AG09319 (cell line): ENCODE measurements at places on chromosomes 2 and 18.

GRCh38 chr2:94986392-94986963 lies 39.0 kb upstream of the MAL start:
- DNase-seq, result peak; percentile 29

GRCh38 chr18:75208155-75208835 lies 644 bp downstream of the PTGR3 start:
- DNase-seq, result no peak

DNA sequence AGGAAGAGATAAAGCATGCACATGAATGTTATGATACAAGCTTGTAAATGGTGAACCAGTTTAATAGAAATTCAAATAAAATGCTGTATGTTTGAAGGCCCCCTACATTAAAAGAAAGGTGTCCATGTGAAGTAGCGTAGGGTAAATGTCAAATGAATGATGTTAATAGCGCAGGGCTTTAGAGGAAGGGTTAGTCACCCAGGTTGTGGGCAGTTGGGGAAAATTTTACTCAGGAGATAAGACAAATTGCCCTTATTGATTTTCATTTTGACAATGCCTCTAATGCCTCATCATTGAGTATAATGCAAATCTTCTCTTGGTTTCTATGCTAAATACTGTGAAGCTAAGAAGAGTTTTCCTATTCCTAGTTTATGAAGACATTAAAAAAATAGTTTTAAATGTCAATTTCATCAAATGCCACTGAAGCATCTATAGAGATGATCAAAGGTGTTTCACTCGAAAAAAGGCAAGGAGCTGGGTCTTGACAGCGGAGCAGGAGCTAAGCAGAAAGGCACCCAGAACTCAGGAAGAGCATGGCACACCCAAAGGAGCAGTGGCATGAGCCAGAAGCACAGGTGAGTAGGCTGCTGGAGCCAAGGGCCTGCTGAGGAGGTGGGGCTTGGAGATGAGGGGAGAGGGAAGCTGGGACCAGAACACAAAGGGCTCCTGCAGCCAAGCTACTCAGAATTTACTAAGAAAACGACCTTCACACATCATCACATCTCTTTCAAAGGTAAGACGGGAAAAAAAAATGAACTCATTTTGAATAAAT lies 129.3 kb upstream of the ACKR3 start:
- no peak for DNase-seq

GRCh38 chr2:37604716-37605115 lies 66.7 kb downstream of the CDC42EP3 start:
- DNase-seq, result no peak

- DNase-seq, result no peak
These were observed 103.7 kb upstream of the ATP8B1 start for GRCh38 chr18:57906852-57907251.

- DNase-seq, result no peak
These were observed 6.8 kb downstream of the HS6ST1 start for GRCh38 chr2:128311755-128312341.

DNA sequence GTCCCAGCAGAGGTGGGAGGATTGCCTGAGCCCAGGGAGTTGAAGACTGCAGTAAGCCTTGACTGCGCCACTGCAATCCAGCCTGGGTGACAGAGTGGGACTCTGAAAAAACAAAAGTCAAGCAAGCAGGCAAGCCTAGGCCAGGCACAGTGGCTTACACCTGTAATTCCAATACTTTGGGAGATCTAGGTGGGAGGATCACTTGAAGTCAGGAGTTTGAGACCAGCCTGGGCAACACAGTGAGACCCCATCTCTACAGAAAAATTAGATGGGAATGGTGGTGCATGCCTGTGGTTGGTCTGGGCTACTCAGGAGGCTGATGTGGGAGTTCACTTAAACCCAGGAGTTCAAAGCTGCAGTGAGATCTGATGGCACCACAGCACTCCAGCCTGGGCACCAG lies 28.6 kb downstream of the STARD7 start:
- DNase-seq, result no peak

- peak; percentile 48 for DNase-seq
These were observed at the start of gene CNPPD1 for GRCh38 chr2:219176818-219177551. Gene CNPPD1, minus strand, starts transcription at chr2:219176925. Its CDS starts 97 bp downstream, at chr2:219176828.

- no peak for DNase-seq
These were observed 94.0 kb downstream of the MYCN start for GRCh38 chr2:16034151-16034974.
